ENCODE measurements at places on chromosomes 5 and 9. TPM values are rescaled to one million over a fixed set of nuclear protein-coding genes. Genes with fewer than 3 reads are reported as not detected.

WNK2 gene
- polyA plus RNA-seq, result 0.49 TPM

PTPN3 gene
- not detected for polyA plus RNA-seq

DNA sequence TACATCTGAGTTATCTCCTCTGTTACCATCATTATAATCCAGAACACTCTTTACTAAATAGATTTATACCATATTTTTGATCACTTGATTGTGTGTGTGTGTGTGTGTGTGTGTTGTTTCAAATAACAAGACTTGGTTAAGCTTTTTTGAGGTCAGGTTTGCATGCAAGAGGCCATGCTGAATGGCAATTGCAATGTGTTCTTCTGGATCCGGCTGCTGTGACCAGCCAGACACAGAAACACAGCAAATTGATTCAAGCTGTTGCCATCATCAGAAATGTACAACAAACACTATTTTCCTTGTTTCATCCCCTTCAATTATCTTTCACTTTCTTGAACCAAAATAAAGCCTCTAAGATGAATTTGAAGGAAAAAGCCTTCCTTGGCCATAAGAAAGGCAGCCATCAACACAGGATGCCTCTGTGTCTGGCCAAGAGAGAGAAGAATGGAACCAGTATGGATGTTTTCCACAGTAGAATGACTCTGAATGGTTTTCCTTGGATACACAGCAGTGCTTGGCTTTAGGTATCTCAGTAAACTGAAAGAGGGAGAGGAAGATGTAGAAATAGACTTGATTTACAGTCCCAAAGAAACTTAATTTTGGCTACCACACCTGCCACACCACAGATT is 53.9 kb downstream of the DPYSL3 start:
- DNase-seq, result no peak

DNA sequence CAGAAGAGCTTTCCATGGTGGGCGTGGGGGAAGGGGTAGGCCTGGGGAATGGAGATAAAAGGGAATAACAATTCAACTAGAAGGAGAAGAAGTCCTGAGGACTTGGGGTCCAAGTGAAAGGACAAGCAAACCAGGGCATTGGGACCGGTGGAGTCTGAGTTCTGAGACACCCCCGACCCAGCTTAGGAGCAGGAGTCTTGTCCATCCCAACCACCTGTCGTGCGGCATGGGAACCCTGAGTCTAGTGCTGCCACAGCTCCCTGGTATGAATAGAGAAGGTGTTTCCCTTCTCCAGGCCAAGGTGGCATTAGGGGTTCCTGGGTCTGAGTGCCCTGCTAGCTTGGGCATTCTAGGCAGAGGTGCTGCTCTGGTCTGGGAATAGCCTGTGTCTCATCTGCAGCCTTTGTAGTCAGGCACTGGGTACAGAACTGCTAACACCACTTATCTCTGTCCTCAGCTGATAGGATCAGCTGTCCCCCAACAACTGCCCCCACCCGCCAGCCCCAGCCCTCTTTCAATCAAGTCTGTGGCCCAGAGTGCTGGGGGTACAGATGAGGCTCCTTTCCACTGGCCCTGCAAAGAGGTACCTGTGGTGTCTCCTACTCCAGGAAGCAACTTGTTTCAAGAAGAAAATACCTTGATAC is 9.9 kb downstream of the HNRNPAB start:
- DNase-seq, result no peak

DNA sequence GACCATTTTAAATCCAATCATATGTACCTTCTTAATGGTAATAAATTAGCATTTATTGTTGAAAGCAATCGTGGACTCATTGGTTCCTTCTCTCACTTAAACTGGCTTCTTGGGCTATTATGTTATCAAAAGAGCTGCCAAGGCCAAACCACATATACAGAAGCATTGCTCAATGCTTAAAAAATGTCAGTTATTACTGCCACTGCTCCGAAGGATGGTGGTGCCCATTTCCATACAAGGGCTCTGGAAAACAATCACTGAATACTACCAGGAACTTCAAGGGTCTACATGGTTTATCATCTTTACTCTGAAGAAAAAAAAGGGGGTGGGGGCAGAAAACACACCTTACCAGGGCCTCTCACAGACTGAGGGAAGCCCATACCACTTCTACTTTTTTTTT is 104.3 kb downstream of the GNAQ start:
- no peak for DNase-seq

DNA sequence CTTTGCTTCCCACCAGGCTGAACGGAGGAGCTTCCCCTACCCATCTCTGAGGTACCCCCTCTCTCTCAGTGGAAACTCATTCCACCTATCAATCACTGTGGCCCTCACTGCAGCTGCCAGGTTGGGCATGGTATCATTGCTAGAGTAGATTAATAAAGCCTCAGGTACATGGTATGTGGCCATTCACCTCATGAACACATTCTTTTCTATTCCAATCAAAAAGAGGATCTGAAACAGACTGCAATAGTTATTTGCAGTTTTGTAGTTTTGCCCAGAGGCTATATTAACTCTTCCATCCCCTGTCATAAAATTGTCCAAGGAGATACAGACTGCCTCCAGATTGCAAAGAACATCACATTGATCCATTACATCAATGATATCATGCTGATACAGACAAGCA is 85.8 kb upstream of the MVB12B start:
- DNase-seq, result no peak

DNA sequence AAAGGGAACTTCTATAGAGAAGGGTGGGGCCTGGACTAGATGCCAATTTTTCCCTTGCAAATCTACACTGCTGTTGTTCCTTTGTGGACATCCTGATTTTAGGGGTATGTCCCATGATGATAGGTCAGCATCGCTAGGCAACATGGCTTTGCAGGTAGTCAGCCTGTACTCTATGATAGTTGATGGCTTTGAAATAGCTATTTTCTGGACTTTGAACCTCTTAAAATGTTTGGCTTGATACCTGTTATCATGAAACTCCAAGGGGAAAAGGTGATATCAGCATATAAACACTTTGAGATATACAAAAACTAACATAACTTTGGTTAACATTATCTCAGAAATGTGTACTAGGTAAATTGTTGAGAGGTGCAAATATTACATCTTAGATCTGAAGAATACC is 533.2 kb downstream of the CTNND2 start:
- DNase-seq, result no peak

DNA sequence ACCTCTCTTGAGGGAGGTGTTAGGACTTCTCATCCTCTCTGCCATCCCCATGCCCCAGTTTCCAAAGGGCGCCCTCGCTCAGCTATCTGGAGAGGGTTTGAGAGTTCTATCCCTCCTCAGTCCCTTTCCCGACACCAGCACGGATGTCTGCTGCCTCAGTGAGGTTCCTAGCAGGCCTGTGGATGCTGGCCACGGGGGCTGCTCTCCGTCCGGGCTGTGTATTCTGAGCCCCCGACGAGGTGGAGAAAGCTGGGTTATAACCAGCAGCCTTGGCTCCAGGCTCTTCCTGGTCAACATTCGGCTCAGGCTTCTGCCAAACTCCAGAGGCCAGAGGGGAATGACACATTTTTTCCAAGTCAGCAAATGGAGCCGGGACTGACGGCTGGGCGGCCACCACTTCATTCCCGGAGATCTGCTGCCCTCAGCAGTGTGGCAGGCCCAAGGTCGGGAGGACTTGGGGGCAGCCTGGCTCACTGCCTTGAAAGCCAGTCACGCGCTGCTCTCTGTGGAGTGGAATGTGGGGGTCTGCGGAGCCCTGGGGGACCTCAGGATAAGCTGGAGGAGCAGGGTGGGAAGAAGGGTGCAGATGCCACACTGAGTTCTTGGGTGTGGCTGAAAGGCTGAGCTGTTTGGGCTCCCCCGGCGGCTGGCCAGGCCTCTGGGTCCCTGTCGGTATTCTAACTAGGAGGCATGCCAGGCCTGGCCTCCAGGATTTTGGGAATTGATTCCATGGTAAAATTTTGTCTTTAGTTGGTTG is 27.4 kb downstream of the PTPA start:
- DNase-seq, result peak; percentile 22

DNA sequence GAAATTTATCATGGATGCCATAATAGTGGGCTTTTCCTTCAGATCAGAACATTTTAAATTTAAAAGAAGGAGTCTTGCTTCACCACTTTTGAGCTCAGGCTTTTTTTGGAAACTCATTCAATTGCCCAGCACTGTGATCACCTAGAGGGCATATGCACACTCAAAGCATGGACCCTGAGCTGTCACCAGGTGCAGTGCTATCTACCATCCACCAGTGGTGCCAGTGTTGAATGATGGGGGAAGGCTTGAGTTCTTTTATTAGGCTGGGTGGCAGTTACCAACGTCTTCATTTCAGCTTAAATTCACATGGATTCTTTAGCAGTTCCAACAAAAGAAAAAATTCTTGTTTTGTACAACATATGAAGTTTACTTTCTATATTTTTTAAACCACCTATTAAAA is 164.1 kb downstream of the CFAP90 start:
- no peak for DNase-seq

GRCh38 chr9:105051897-105052296 is 123.9 kb upstream of the ABCA1 start:
- DNase-seq, result no peak

Data from B cell (primary cell).